COR-L47 (cell line): ENCODE measurements at places on chromosomes 12 and 14.

DNA sequence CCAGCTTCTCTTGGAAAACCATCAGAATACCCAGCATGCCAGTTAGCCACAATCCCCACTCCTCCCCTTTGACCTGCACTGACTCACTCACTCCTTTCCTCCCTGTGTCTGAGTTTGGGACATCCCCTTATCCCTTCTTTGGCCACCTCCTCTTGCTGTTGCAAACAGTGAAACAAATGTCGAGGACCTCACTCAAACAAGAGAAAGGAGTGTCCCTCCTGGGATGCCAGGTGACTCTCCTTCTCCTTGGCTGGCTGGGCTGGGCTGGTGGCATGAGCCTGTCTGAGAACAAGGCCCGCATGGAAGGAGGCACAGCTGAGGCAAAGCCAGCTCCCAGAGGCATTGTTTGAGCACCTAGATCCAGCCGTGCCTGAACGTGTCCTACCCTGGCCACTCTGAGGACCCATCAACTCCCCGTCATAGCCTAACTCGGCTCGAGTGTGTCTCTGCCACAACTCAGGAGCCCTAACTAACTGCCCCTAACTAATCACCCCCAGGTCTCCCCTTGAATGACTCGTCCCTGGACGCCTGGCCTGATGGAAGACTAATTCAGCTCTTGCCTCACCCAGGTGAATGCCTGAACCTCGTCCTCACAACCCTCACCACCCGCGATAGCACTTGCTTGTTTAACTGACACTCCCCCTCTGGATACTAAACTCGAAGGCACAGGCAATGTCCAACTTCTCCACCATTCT lies 43.0 kb downstream of the NCOR2 start:
- no peak for DNase-seq

- no peak for DNase-seq
These were observed 31.7 kb upstream of the RASSF3 start for GRCh38 chr12:64578566-64578965.

GRCh38 chr12:86713121-86713520 lies 456.9 kb upstream of the MGAT4C start:
- DNase-seq = no peak

- no peak for DNase-seq
These were observed 1.6 kb downstream of the RFX4 start for GRCh38 chr12:106584104-106585064.

DNA sequence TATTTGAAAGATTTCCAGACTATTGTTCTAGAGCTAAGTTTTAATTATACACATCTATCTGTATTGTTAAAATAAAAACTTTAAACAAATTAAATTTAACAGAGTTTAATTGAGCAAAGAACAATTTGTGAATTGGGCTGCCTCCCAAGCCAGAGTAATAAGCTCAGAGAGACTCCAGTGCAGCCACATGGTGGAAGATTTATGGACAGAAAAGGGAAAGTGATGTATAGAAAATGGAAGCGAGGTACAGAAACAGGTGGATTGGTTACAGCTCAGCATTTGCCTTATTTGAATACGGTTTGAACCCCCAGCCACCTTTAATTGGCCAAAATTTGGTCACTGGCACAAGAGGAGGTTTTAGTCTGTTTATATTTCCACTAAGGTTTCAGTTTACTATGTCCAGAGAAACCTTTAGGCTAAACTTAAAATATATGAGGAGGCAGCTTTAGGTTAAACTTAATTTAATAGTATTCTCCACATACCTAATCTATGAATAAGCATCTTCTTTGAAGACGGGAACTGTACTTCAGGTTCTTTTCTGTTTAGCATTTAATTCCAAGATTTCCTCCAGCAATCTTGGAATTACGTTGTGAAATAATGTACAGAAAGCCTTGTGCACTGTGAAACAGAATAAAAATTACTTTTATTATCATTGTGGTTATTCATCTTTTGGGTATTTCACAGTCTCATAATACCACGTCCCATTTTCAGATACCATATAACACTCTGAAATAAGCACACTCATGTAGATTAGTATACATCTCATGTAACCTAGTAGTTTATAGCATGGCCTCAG lies 19.4 kb downstream of the SRGAP1 start:
- no peak for DNase-seq

DNA sequence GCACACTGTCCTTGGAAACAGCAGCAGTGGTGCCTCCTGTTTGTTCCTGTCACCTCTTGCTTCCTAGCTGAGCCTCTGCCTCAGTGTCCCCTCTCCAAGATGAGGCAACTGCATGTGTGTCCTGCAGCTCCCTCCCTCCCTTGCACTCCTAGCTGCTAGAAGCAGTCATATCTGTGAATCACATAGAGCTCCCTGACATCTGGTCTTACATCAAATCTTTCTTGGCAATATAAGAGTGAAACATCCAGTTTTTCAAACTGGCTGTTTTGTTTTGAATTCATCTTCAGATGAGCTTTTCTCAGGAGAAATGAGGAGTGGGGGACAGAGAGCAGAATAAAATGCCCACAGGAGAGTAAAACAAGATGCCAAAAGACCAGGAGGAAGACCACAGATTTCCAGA lies 103.7 kb downstream of the VCPKMT start:
- no peak for DNase-seq

GRCh38 chr14:104553166-104554087 lies 26.1 kb upstream of the C14orf180 start:
- DNase-seq = no peak

- DNase-seq = peak; percentile 39
These were observed 24.0 kb upstream of the KRT78 start for GRCh38 chr12:52872644-52873389.

- DNase-seq = no peak
These were observed 589.8 kb downstream of the KCNH5 start for GRCh38 chr14:62455446-62455845.

DNA sequence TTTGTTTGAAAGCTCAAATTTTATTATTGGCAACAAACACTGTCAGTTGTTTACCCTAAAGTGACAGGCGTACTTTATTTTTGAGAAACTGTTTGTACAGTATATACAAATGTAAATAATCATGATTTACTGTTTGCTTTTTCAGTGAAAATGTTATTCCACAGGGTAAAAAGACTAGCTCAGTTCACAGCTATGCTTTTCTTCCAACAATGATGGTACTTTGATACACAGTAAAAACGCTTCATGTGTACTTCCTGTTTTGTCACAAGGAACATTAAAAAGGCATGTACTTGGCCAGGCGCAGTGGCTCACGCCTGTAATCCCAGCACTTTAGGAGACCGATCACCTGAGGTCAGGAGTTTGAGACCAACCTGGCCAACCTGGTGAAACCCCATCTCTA lies 53.7 kb downstream of the MON2 start:
- DNase-seq = peak; percentile 1

GRCh38 chr12:111699-112493 lies 45.3 kb downstream of the IQSEC3 start:
- no peak for DNase-seq

DNA sequence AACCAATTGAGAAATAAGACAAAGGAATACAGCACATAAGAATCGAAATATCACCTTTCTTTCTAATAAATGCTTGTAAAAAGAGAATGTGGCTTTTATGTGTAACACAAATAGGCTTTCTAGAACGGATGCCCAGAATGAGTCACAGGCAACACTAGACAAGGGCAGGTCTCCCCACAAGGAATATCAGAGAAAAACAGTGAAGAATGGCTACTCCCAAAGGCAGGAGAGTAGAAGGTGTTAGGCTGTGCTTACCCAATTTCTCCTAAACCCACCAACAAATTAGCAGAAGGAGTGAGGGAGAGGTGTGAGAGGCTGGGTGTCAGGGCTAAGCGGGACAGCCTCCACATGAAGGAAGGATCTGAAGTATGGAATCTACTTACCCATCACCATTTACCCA lies 55.2 kb downstream of the GALNT4 start:
- DNase-seq = no peak

DNA sequence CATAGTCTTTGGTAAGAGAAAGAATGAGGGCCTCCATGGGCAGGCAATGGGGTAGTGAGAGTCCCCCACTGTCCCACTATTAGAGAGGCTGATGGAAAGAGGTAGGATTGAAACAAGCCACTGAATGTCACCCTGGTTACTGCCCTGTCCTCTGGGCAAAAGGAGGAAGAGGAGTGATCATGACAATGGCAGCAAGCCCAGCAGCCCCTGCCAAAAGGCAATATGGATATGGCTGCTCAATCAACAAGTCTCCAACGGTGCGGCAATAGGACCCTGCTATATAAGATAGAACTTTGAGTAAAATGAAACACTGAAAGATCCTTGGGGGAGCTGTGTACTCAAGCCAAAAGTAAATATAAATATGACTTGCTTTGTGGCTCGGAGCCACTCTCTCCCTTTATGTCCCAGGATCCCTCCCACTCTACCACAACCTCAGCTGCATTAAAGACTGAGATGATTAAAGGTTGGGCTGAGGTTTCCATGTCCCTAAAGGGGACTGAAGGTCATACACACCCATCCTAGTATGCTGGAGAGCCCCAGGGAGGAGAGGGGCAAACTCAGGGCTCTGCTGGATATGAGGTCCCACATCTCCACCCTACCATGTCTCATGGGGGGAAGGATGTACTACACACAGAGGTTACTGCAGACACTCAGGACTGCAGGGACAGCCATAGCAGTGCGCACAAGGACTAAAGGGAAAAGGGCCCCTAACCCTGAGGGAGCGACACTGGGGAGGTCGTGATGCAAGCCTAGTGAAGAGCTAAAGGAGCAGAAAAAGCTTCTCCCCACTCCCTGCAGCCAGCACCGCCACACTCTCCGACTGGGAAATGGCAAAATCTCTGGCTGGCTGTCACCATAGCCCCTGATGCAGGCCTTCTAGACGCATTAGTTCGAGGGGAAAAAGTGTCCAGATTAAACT lies 5.9 kb downstream of the POMT2 start:
- DNase-seq = peak; percentile 55

DNA sequence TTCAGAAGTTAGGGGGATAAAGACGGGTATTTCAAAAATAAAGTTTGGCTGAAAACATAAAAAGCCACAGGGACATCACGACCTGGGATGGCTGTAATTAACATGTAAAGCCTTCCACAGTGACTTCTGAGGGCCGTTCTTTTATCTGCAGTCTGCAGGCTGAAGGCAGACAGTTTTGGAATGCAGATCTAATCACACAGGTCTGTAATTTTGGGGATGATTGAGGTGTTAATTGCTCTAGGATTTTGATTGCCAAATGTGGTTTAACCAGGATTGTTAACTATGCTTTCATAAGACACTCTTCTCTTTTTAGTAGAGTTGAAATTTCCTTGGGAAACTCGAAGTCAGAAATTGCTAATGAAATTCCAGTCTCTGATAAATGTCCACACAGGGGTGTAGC lies 355.5 kb downstream of the ATP23 start:
- DNase-seq = no peak

GRCh38 chr12:68240975-68241374 lies 12.4 kb downstream of the IL22 start:
- DNase-seq = no peak

- DNase-seq = no peak
These were observed 17.3 kb downstream of the HIP1R start for GRCh38 chr12:122852336-122853275.

GRCh38 chr12:100234591-100235304 lies 32.1 kb downstream of the DEPDC4 start:
- peak; percentile 45 for DNase-seq

- DNase-seq = no peak
These were observed 26.3 kb downstream of the ATP2A2 start for GRCh38 chr12:110307372-110307771.

DNA sequence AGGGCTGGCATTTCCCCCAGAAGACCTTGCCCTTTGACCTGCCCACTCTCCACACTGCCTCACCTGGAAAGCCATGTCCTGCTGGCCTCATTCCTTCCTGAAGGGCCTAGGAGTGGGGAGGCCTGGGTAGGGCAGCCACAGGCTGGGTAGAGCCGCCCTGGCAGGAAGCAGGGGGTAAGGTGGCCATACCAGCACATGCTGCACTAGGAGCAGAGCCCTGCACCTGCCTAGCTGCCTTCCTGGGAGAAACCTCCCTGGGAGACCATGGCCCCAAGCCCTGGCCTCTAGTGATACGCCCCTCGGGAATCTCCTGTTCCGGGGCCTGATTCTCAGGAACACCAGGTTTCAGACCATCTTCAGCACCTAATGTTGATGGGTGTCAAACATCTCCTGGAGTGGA lies 65.8 kb downstream of the TSPAN11 start:
- no peak for DNase-seq

DNA sequence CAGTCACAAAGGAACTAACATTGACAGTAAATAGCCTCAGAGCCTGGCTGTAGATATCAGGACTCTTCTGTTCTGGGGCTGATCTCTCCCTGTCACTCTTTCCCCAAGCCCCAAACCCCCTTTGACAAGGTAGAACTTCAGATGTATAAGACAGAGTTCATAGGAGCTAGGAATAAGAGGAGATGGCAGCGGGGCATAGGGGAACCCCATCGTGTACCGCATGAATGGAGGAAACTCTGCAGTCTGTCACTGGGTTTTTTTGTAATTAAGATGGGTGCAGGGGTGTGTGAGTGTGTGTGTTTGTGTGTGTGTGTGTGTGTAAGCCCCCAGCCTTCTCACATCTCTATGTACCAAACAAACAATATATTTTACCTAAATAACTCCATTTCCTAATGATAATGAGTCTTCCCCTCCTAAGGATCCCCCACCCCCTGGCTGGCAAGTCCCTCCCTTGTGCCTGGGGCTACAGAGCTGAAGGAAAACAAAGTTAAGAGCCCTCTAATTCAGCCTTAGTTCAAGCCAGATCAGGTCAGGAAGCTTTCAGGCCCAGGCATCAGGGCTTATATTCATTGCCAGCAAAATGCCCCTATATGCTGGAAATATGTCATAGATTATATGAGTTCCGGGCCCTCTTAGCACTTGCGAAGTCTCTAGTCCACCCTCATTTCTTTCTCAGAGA lies 9.1 kb upstream of the HOXC4 start:
- no peak for DNase-seq

- DNase-seq = no peak
These were observed 16.4 kb downstream of the NAV3 start for GRCh38 chr12:77847060-77847541.

GRCh38 chr14:95510804-95511203 lies 5.6 kb downstream of the SYNE3 start:
- no peak for DNase-seq

GRCh38 chr12:55820679-55821078 lies 2.8 kb downstream of the ORMDL2 start:
- DNase-seq = no peak
